ENCODE measurements at places on chromosomes 3 and 15. TPM values are rescaled to one million over a fixed set of nuclear protein-coding genes. Genes with fewer than 3 reads are reported as not detected.

DNA sequence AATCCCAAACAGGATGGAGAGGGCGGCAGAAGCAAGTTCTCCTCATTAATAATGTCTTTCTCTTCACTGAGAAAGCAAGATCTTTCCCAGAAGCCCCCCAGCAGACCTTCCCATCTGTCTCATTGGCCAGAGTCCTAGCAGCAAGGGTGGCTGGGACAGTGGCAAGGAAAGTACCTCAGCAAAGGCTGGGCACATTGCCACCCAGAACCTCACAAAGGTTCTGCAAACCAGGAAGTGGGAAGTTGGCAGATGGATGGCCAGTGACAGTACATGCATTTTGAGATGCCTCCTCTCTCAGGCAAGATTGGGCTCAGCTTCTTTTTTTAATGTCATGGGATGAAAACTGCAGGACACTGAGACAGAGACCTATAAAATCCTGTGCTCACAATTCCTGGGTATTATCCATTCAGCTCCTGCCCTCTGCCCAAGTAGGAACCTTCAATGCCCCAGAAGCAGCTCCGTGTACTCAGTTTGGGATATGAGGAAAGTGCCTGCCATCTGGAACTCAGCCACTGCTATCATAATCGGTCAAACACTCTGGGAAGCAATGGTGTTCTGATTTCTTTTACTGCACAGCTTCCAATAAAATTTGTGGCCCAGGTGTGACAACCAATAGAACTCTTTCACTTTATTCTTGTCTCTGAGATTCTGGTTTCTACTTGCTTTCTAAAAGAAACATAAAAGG is 25.5 kb downstream of the DPH3 start:
- no peak for DNase-seq

GRCh38 chr15:90138071-90138833 is 36.0 kb upstream of the IDH2 start:
- DNase-seq = no peak

DNA sequence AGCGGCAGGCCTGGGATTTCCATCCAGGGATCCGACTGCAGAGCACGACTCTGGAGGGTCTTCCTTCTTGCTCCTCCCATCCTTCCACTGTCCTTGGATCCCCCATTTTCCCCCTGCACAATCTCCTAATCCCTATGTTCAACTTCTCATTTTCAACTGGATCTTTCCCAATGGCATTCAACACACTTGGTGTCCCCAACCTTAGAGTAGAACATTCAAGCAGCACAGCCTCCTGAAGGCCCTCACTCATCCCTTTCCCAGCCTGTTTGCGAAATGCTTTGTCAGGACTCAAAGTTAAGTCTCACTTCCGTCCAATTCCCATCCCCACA is 32.3 kb downstream of the RPN1 start:
- no peak for DNase-seq

Gene XXYLT1
- total RNA-seq = 11.1 TPM

DNA sequence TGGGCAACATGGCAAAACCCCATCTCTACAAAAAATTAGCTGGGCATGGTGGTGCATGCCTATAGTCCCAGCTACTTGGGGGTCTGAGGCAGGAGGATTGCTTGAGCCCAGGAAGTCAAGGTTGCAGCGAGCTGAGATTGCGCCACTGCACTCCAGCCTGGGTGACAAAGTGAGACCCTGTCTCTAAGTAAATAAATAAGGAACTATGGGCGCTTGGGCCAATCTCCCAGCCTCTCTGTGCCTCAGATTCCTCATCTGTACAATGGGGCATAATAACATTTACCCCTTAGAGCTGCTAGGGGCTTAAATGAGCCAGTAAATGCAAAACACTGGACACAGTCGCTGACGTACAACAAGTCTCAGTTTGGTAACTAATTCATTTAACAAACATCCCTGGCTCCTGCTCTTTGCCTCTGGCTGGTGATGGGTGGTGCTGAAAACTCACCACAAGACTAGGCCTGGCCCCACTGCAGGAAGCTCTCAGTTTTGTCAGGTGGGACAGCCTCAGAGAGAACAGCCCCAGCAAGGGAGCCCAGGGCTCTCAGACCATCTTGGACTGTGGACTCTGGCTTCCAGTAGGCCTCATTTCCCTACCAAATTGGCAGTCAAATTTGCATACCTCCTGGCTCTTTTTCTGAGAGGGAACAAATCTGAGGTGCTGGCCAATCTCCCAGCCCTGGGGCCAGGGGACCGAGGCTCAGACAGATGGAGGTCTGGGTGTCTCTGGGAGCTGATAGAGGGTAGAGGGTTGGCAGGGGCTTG is 6.4 kb upstream of the TBC1D2B start:
- no peak for DNase-seq

DNA sequence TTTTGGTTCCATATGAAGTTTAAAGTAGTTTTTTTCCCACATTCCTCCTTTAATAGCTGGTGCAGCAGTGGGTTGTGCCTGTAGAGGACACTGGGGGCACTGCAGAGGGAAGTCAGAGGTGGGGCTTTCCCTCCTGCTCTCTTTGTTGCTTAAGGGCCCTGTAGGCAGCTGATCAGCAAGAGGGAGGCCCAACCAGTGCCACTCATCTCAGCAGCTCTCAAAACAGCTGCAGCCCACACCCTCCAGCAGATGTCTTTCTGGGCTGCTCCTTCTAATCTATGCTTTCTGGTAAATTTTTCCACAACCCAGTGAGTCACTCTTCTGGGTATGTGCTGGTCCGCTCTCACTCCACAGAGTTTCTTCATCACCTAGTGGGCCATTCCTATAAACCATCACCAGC is 263.8 kb downstream of the FEZF2 start:
- DNase-seq = no peak

Gene TRIM71
- 20.6 TPM for total RNA-seq

DNA sequence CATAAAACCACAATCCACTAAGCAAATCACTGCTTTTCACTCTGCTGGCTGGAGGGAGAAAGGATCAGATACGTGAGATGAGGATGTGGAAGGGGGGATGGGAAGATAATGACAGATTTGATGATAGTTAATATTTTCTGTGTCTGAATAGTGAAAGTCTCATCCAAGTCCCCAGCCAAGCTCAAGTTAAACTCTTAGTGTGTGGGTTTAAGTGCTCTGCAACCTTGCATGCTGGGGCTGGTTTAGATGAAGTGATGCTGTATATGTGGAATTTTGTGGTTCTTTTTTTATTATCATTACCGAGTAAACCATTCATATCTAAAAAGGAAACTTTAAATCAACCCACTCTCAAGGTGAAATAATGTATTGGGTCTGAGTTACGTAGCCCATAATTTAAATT is 111.0 kb downstream of the TPRG1 start:
- no peak for DNase-seq

DNA sequence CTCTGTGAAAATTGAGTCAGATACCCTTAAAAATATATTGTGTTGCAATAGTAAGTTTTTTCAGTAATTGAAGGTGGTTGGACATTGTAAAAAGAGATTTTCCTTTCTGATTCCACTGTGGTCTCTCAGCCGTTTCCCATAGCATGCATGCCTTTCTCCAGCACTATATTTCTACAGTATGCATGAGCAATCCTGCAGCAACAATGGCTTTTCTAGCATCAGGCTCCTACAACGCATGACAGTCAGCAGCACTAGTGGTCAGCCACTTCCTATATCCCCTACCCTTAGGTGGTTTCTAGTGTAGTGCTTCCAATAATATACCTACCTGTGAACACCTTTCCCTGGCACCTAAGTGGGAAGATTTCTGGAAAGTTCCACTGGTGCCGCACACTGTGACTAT is 55.4 kb upstream of the SNRPN start:
- no peak for DNase-seq

GRCh38 chr3:42552830-42553229 is 28.9 kb downstream of the SEC22C start:
- no peak for DNase-seq

DNA sequence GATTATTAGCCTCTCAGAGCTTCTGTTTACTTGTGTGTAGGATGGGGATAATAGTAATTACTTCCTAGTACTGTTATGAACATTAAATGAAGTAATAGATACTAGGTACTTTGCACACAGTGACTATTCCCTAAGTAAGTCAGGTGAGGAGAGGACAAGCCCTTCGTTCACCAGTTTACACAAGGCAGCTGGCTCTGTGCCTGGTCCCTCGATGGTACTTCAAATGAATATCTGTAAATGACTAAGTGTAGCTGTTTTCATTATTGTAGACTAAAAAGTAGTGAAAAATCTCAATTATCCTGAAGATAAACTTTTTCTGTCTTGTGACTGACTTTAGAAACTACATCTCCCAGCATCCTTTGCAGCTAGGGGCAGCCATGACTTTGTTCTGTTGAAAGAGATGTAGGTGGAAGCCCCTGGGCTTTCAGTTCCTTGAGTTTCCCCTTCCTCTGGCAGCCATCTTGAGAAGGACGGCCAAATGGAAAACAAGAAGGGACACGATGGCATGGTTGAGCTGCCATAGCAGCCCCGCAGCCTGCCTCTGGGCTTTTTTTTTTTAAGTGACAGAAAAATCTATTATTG is 11.7 kb upstream of the WNT7A start:
- no peak for DNase-seq

GRCh38 chr3:196217307-196218154 is 1.2 kb downstream of the SLC51A start:
- no peak for DNase-seq

DNA sequence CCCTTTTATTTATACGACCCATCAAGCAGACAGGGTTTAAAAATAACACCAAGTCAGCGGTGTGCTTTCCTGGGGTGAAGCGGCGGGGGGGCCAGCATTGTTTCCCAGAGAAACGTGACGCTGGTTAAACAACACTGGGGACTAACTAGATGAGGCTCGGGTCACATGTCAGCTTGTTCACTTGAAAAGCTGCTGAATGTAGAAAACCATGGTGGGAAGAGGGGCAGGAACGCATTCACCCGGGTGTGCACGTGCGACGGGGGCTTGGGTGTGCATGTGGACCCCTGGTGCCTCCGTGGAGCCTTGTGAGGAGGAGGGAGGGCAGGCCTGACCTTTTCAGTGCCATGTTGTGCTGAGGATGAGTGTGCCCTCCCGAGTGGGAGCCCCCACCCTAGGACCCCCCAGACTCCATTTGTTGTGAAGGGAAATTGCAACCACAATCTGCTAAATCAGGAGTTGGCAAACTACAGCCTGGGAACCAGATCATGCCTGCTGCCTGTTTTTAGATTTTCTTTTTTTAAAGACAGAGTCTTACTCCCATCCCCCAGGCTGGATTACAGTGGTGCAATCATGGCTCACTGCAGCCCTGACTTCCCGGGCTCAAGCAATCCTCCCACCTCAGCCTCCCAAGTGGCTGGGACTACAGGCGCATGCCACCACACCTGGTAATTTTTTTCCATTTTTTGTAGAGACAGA is 70.4 kb upstream of the CMTM7 start:
- DNase-seq = no peak

- DNase-seq = no peak
Observed at GRCh38 chr3:72666447-72666755, 181.8 kb downstream of the SHQ1 start.

DNA sequence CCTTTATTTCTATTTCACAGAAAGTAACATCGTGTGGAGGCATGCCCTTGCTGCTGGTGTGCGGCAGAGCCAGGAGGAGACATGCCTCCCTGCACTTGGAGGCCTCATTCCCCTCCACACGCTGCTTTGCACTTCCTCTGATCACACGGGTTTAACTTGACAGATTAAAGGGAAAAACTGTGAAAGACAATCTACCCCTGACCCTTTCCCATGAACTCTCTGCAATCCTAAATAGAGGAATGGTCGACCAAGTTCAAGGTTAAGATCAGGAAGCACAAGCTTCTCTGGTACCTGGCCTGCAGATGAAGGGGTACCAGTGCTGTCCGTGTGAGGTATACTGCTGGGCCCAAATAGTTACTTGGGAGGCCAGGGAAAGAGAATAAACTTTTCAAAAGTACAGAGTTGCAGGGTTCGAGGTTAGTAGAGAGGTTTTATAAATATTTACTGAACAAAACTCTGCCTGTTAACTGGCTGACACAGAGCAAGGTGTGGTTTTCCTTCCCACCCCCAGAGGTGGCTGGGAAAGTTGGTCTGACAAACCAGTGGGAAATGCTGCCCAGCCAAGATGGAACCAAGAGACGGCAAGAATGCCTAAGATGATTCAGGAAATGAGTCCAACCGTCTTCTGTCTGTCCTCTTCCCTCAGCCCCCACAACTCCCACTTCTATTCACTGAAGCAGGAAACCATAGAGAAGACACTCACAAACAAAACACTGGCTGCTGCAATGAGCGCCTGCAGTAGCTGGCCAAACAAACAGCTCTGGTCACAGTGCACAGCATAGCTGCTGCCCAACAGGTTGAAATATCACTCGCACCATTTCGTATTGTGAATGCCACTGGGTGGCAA is 79.6 kb downstream of the IGF2BP2 start:
- DNase-seq = no peak

DNA sequence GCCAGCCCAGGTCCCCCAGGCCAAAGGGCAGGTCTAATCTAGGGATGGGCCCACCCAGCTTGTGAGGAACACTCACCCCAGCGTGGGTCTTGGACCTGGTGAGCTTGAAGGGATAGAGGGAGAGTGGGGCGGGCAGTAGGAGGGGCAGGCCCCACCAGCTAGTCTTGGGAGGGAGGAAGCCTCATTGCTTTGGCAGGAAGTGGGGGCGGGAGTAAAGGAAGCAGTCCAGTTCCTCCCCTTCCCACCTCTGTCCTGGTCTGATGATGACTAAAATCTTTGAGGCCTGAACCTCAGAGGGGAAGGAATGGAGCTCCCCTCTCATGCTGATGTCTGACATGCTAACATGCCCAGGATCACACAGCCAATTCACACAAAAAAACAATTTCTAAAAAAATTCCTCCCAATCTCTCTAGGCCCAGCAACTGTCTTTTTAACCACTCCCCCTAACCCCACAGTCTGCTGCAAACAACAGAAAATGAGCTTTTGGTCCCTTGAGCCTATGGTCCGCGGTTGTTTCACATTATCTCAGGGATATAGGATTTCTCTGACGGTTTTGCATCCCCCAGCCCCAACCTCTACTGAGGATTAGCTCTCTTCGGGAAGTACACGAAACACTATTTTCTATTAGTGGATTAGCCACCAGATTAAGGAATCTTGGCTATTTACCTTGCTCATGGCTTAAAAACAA is 30.7 kb upstream of the DUSP7 start:
- no peak for DNase-seq

Gene OSTN
- not detected for total RNA-seq

- no peak for DNase-seq
Observed at GRCh38 chr3:10804183-10804648, 11.8 kb upstream of the SLC6A11 start.

GRCh38 chr15:69848551-69849231 is 249.0 kb downstream of the TLE3 start:
- DNase-seq = no peak

DNA sequence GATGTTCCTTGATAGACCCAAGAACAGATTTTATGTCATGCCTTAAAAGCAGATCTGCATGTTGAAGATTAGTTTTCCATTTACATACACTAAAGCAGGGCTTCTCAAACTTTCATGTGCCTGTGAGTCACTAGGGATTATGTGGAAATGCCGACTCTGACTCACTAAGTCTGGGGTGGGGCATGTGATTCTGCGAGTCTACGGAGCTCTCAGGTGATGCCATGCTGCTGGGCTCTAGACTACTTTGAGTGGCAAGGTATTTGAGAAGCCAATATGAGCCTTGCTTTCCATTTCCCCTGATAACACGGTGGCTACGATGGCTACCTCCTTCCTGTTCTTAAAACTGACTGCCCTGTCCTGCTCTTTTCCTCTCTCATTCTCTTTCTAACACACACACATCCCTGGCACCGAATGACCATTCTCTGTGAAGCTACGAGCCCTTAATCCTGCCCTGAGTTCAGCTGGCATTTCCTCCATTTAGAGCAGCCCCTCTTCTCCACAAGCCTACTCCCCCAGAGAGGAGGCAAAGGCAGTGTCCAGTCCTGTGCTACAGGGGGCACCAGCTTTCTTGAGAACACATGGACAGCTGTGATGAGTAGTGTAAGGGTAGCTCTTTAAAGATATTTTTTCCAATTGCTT is 39.7 kb upstream of the PYGO1 start:
- no peak for DNase-seq

- no peak for DNase-seq
Observed at GRCh38 chr15:33234020-33234461, 39.5 kb upstream of the FMN1 start.

Data from testis (tissue), 5 donors.